Activated CD8-positive, alpha-beta memory T cell treated with anti-CD3 and anti-CD28 coated beads for 1 hour (primary cell): ENCODE measurements at places on chromosomes 1 and 21.

GRCh38 chr1:183622884-183623785 lies 12.4 kb downstream of the ARPC5 start:
- no peak for DNase-seq

DNA sequence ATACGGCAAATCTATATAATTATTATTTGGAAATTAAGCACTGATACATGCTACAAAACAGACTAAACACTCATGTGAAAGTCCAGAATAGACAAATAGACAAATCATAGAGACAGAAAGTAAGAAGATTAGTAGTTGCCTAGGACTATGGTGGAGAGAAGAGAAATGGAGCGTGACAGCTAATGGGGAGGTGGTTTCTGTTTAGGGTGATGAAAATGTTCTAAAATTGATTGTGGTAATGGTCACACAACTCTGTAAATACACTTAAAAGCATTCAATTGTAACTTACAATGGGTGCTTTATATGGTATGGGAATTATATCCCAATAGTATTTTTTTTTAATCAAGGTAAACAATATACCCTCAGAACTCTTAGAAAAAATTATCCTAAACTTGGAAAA lies 20.4 kb upstream of the ITLN2 start:
- no peak for DNase-seq

DNA sequence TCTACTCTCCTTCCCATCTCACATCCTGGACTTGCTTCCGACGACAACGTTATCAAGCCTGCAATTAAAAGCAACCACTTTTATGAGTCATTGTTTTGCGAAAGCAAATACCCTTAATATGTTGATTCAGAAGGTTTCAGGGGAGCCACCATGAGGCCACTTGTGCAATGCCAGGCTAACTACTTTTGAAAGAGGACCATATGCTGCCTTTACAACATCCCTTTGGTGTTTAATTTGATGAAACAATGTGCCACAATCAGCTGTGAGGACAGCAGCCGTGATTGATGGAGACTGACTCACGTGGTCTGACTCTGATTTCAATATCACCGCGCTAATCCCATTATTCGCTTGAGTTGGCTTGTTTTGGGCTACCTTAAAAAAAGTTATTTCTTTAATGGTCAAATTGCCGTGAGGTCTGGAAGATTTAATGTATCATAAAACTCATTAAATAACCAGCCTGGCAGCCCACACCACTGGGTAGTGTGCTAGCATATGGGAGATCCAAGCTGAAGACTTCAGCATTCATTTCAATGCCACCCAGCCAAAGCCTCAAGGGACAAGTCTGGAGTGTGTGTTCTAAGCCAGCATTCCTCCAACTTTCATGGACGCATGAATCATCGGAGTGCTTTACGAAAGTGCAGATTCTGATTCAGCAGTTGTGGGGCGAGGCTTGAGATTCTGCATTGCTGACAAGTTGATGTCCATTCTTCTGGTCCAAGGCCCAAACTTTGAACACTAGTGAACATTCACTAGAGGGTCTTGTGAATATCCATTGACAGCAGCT lies 73.3 kb upstream of the PAXBP1 start:
- DNase-seq = no peak

DNA sequence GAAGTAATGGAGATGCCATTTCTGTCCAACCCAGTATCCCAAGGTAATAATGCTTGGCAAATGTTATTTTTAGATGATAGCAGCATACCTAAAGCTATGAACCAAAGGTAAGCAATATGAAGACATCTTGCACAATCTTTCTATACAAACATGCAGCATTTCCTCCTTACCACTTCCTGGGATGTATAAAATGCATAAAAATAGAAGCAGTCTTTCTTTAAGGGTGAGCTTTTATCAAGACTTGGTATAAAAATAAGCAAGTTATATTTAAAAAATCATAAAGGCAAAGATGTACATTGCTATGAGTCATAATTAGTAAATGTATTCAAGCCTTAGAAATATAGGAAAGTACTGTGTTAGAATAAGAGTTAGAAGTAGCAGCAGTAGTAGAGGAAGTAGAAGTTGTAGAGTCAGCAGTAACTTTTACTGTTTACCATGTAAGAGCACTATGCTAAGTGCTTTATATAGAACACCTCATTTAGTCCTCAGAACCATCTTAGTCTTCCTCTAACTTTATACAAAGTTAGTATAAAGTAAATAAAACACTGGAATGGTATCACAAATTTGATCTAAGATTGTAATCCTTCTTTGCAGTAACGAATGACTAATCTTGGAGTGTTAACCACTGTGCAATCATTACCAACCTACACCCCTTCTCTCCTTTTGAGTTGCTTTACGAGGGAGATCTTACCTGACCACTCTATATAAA lies 371.3 kb downstream of the VAV3 start:
- no peak for DNase-seq

DNA sequence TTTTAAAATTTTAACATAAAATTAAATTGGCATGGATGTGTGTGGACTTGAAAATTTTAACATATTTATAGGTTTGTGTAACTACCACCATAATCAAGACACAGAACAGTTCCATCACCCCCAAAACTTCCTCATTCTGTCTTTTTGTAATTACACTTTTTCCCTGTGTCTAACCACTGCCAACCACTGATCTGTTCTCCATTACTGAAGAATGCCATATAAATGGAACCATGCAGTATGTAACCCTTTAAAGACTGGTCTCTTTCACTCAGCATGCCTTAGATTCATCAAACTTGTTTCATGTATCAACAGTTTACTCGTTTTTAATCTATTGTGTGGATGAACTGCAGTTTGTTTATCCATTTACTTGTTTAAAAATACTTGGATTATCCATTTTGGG lies 13.0 kb upstream of the AHCYL1 start:
- DNase-seq = no peak

DNA sequence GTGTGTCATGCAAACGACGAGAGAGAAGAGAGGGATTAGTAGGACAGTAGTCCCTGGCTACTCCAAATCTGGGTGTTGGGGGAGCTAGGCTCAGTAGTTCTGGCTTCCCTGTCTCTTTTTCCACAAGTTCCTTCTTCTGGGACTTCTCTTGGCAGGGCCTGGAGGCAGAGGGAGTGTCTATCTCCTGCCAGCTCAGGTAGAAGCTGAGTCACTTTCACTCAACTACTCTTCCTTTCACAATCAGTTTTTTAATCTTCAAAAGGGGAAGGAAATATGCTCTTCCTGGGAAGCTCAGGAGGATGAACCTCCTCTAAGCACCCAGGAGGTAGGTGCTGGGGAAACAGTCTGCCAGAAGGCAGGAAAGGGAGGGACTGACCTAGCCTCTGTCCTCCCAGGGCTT lies 35.2 kb upstream of the MAGOH start:
- DNase-seq = no peak

DNA sequence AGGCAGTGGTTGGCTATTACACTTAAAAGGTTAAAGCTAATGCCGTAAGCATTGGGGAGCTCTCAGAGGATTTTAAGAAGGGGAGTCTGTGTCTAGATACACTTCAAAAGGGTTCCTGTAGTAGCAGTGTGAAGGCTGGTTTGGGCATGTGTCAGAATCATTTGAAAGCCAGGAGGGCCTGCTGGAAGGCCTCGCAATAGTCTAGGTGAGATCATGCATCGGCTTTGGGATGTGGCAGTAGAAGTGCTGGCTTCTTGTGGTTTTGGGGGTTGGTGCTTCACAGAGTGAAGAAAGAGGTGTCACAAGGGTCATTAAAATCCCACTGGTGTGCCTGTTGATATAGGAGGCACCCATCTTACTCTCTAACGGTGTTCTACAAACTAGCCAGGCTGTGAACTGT lies 85.7 kb downstream of the ST6GALNAC3 start:
- DNase-seq = no peak

- no peak for DNase-seq
Observed at GRCh38 chr1:54459140-54459539, 52.9 kb upstream of the SSBP3 start.

GRCh38 chr1:63943393-63943792 lies 169.6 kb downstream of the ROR1 start:
- DNase-seq = no peak

DNA sequence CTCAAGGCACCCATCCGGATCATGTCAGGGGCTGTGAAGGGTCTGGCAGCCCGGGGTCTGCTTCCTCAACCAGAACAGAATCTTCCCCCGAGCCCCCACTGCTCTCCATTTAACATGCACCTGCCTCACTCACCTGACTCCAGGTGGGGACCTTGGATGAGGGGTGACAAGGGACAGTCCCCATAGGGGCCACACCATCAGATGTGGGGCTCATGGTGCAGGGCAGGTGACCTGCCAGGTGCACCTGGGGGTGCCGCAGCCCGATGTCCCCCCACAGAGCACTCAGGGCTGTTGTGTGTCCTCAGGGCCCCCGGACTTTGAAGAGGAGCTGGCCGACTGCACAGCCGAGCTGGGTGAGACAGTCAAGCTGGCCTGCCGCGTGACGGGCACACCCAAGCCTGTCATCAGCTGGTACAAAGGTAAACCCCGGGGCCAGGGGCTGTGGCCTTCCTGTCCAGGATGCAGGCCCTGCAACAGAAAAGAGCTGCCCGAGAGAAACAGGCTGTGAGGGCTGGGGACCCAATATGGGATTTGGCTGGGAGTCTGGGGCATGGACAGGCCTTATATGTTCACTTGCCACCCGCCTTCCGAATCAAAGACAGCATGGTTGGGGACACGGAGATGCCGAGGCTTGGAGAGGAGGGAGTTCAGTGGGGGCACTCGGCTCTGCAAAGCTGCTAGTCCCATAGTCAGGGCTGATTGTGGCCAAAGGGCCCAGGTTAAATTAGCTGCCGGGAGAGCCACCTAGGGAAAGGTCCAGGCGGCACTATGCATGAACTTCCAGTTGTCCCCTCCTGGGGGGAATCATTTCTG lies 64.6 kb downstream of the TRIM11 start:
- DNase-seq = no peak

GRCh38 chr1:46413596-46413985 lies 19.5 kb downstream of the FAAH start:
- DNase-seq = no peak

DNA sequence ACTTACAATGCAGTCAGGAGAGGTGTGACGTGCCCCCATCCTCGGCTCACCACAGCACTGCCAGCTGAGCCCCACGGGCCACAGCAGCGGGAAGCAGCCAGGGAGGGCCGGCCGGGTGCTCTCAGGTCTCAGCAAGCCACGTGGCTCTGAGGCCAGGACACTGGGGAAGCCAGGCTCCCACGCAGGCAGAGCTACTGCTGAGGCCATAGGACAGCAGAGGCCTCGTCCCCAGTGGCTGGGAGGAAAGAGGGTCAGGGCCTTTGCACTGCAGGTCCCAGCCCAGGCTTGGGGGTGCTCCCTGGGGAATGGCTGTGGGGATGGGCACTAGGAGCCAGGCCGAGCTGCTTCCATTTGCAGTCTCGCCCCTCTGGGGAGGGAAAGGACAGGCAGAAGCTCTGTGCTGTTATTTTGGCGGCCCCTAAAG lies 5.8 kb downstream of the LRRC47 start:
- DNase-seq = no peak

DNA sequence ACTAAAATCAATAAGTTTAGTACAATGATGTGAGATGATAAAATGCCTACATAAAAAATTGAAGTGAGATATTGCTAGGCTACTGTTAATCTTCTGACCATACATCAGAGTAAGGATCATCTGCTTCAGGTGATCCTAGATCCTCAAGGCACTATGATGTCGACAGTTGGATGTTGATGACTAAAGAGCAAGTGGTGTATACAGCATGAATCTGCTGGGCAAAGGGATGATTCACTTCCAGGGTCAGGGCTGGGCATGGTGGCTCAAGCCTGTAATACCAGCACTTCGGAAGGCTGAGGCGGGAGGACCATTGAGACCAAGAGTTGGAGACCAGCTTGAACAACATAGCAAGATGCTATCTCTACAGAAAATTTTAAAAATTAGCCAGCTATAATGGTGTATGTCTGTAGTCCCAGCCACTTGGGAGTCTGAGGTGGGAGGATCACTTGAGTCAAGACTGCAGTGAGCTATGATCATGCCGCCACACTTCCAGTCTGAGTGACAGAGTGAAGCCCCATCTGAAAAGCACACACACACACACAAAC lies 24.6 kb downstream of the NUF2 start:
- DNase-seq = no peak

- no peak for DNase-seq
Observed at GRCh38 chr21:31340942-31341487, 3.0 kb downstream of the TIAM1 start.

DNA sequence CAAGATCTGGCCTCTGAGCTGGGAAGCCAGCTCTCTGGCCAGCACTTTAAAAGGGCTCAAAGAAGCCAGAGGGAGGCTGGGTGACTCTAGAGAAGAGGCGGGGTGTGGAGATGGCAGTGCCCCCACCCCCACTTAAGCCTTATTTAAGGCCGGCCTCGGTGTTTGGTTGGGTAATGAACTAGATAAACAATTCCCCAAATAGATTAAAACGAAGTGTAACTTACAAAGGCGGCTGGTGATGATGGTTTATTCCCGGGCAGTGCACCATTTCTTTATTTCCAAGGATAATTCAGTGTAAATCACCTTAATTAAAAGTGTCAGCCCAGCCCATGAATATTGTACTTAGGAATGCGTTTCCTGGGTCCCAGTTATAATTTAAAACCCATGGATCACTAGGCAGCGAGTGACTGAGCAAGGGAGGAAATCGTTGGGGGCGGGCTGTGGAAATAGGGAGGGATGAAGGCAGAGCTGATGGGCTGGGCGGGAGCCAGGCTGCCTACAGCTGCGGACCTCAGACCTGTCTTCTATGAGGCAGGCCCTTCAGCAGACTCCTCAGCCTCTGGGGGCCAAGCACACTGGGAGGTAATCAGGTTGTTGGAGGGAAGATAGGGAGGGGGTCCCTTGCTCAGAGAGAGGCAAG lies 54.9 kb downstream of the TMEM53 start:
- DNase-seq = no peak

GRCh38 chr1:56188221-56188620 lies 391.1 kb downstream of the PLPP3 start:
- no peak for DNase-seq

DNA sequence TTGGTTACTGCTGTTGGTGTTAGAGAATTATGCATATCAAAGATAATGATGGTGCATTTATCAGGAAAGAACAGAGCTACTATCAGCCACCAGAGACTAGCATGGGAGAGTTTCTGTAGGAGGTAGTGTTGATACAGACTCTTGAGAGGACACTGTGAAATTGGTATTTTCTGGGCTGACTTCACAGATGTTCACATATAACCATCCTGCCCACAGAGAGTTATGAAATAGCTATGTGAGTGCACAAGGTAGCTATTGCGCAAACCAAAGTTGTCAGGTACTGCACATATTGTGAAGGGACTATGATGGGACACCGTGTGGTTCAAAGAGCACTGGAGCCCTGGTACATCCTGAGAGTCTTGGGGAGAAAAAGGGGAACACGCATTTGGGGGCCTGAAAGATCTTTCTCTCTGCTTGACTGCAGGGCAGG lies 1.4 kb upstream of the TLCD4 start:
- no peak for DNase-seq

GRCh38 chr1:14037101-14037847 lies 337.3 kb downstream of the PRDM2 start:
- no peak for DNase-seq

- no peak for DNase-seq
Observed at GRCh38 chr1:61569303-61569621, 155.7 kb downstream of the TM2D1 start.
